G401 (cell line): ENCODE measurements at places on chromosomes 12 and 14.

GRCh38 chr14:70618314-70618713, 17.9 kb upstream of the MED6 start:
- no peak for DNase-seq

DNA sequence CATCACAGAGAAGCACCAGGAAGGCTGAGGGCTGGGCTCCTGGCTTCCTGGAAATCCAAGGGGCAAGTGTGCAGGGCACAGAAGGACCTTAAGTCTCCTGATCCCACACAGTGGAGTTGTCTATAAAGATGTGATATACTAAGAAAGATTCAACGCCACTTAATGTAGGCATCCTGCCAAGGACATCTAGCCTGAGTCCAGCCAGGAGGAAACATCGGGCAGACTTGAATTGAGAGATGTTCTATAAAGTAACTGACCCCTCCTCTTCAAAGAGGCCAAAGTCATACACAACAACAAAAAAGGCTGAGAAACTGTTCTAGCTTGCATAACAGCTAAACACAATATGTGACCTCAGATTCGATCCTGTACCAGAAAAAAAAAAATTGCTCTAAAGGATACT, 299.5 kb upstream of the NOS1 start:
- DNase-seq, result no peak

DNA sequence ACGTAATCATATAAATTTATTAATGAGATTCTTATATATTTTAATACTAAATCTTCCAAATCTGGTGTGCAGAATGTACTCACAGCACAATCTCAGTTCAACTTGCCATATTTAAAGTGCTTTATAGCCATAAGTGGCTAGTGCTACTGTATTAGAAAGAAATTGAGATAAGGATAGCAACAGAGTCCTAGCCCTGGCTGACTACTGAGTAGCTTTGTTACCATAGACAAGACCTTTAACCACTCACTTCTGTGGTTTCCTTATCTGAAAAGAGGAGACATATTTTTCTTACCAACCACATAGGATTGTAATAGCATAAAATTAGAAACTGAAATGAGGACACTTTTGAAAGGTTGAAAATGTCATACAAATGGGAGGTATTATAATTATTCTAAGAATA, 2.0 kb upstream of the CHURC1 start:
- DNase-seq, result no peak

DNA sequence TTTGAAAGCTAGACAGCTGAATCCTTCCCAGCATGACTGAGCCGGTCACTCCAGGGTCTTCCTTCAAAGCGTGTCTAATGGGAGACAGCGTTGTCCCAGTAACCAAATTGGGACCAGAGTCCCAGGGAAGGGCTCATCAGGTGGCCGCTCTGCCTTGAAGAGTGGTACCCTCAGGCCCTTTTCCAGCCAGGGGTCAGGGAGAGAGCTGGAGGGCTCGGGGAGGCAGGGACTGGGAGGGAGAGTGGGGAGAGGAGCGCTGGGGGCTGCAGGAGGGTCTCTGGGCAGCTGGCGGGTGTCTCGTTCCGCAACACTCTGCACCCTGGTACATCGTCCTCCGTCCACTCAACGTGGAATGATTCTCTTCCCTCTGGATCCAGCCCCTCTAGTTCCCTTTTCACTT, 1.6 kb upstream of the RTL1 start:
- DNase-seq, result no peak

GRCh38 chr12:96392397-96392796, 7.8 kb downstream of the CDK17 start:
- no peak for DNase-seq

GRCh38 chr12:62865065-62865464, 69.9 kb downstream of the PPM1H start:
- peak; percentile 61 for DNase-seq

- DNase-seq, result no peak
Observed at GRCh38 chr12:108907839-108908351, 28.0 kb downstream of the DAO start.

- peak; percentile 17 for DNase-seq
Observed at GRCh38 chr14:53032161-53032803, 81.4 kb upstream of the FERMT2 start.

DNA sequence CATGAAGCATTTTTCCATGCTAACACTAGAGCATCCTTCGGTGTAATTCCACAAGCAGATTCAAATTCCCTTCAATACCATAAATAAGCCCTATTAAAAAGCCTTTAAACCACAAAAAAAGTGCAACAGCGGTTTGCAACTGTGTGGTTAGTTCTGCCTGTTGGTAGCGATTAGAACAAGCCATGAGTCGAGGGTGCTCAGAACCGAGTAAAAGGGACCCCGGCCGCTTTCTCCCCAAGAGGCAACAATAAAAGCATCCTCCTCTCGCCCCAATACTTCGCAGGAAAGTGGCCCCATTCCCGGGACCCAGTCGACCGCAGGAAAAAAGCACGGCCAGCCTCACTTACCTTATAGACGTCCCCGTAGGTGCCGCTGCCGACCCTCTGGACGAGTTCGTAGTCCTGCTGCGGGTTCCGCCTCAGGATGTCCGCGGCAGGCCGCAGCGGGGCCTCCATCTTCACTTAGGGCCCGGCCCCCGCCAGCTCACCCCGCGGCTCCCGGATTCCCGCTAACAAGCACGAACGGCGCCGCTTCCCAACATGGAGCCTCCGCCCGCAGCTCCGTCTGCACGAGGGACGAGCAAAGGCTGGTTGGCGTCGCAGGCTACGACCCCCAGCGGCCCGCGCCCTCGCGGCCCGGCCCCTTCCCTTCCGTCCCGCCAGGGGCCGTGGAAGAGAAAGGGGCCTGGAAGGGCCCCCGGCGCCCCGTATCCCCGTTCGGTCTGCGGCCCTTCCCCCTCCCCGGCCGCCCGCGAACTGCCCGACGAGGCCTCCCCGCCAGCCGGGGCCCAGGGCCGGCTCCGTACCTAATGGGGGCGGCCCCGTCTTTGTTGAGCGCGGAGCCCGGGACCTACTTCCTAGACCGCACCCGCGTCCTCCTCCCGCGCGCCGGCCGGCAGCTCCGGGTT, 521 bp downstream of the MAP4K5 start:
- DNase-seq, result peak; percentile 43

GRCh38 chr14:56474419-56475022, 105.1 kb upstream of the TMEM260 start:
- DNase-seq, result peak; percentile 68

DNA sequence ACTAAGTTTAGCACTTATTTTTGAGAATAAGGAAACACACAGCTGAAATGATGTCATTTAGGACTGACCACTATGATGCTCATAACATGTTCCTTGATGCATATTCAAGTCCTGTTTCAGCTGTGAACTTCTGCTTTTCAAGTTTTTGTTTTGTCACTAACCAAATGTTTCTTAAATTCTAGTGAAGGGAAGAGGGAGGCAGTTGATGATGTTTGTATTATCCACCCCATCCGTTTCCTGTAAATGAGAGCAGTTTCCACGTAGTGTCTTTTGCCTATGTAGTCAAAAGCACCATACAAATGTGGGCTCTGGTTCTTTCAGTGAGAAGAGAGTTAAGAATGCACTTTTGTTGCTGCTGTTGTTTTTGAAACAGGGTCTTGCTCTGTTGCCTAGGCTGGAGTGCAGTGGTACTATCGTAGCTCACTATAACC, 491.8 kb downstream of the PCNX1 start:
- DNase-seq, result peak; percentile 16

GRCh38 chr14:100438271-100438670, 115.1 kb downstream of the SLC25A47 start:
- no peak for DNase-seq

DNA sequence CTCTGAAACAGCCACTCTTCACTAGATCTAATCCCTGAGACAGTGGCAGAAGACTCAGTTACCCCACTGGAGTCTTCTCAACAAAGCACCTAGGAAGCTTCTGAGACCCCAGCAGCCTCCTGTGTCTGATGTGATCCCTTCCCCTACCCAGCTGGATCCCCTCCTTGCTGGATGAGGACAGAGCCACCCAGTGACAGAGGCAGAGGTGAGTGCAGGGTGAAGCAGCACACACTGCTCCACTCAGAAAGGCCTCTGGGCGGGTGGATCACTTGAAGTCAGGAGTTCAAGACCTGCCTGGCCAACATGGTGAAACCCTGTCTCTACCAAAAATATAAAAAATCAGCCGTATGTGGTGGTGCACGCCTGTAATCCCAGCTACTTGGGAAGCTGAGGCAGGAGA, 2.7 kb downstream of the SPRYD3 start:
- DNase-seq, result no peak

DNA sequence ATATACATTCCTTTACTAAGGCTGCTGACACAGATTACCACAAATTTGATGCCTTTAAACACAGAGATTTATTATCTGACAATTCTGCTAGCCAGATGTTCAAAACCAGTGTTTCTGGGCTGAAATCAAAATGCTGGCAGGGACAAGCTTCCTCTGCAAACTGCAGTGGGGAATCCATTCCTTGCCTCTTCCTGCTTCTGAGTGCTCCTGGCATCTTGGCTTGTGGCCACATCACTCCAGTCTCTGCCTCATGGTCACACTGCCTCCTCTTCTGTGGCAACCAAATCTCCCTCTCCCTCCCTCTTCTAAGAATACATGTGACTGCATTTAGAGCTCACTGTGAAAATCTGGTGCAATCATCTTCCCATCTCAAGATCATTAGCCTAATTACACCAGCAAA, 235.7 kb downstream of the TTC8 start:
- no peak for DNase-seq

GRCh38 chr14:21910260-21910659, 236.6 kb upstream of the OR4E1 start:
- DNase-seq, result no peak

DNA sequence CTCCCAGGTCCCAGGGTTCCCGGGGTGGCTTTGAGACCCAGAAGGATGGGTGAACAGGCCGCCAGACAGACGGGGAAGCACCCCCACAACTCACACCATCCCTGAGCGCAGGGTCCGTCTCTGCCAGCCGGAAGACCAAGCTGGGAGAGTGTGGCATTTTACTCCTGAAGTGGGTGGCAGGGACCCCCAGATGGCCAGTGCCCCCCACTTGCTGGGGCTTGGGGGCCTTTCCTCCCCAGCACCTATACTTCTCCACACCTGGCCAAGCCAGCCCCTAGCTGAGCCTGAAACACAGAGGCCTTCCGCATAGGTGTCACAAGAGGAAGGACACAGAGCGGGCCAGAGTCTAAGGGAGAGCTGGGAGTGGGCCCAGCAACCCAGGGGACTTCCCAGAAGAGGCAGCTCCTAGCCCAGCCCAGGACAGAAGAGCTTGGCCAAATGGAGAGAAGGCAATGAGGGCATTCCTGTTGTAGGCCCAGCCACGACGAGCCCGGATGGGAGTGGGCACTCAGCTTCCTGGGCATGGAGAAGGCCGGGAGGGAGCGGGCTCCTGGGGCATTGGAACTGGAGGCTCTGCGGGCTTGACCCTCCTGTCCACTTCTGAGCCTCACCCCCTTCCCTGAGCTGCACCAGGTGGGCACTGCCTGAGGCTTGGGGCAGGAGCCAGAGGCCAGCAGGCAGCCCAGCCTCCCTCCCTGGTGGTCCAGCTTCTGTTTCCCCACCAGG, 3.3 kb downstream of the AHNAK2 start:
- DNase-seq, result no peak

DNA sequence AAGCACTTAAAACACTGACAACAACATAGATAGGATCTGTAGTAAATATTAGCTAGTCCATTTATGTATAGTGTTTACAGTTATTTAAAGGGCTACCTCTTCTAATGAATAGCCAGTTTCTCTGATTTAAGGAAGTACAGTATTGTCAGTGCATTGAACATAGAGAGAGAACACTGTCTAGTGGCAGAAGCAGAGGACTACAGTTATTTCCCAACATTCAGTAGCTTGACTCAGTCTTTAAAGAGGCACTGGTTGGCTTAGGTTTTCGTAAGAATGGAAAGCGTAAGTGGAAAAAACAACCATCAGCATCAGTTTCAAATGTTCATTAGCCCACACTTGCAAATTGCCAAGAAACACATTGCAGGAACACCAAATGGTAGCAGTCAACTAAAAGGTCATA, 125.0 kb upstream of the HMGA2 start:
- no peak for DNase-seq

DNA sequence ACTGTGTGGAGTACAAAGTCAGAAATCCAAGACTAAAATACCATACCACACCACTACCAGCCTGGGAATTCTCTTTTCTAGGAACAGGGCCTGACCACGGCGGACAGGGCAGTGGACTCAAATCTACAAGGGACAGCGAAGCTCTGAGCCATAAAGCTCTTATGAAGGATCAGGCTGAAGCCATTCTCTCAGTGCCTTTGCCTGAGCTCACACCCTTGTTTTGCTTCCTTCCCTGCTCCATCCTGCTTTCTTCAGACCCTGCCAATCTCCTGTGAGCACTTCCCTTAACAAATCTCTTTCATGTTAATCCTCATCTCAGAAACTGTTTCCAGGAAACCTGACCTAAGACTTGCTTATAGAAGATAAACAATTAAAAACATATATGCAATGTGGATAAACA, 398.5 kb downstream of the MDGA2 start:
- no peak for DNase-seq

GRCh38 chr14:96065661-96066459, 26.7 kb downstream of the C14orf132 start:
- DNase-seq, result peak; percentile 50

- DNase-seq, result no peak
Observed at GRCh38 chr12:104472748-104473147, 16.0 kb downstream of the CHST11 start.

DNA sequence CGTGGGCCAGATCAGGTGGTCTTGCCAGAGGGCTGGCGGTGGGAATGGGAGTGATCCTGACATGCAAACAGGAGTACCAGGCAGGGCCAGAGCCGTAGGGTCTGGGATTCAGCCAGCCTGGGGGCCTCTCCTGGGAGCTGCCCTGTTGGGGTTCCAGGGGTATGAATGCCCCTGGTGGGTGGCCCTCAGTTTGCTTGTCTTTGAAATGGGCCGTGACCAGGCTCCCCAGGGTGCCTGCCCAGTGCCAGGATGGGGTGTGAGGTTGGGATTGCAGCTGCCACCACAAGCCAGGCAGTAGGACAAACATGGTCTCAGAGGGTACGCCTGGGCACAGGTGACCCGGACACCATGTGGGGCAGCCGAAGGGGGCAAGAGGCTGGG, 168.8 kb downstream of the KIF26A start:
- DNase-seq, result no peak

DNA sequence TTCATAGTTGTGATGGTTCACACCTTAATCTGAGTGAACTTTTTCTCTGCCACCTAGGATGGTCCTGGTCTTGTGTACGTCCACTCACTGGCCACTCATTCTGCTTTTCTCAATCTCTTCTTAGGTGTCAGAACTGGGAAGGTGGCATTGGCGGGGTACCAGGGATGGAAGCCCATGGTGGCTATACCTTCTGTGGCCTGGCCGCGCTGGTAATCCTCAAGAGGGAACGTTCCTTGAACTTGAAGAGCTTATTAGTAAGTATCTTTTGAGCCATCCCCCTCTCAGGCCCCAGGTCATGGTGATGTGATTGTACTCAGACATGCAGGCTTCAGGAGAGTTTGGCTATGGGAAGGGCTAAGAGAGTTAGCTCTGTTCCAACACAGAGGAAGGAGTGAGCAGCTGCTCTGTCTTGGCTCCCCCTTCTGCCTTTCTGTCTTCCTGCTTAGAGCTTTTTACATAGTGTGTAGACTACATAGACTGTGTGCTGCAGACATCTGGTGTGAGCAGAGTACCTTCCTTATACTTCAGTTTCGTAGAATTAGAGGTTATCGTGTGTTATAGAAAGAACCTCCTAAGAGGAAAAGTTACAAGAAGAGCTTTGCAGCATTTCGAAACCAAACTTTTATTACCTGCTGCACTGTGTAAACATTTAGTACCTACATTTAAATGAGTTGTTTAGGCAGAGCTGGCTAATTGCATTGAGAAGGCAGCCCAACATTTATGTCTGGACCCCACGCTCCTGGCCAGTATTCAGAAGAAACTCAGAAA, 54.2 kb downstream of the FNTB start:
- DNase-seq, result no peak

- DNase-seq, result no peak
Observed at GRCh38 chr12:112133418-112133817, 8.1 kb downstream of the TRAFD1 start.

- no peak for DNase-seq
Observed at GRCh38 chr14:105102893-105103292, 37.7 kb upstream of the GPR132 start.
